ENCODE measurements at places on chromosomes 4 and X.

GRCh38 chrX:14232688-14233087, 203.0 kb upstream of the GEMIN8 start:
- no peak for DNase-seq

DNA sequence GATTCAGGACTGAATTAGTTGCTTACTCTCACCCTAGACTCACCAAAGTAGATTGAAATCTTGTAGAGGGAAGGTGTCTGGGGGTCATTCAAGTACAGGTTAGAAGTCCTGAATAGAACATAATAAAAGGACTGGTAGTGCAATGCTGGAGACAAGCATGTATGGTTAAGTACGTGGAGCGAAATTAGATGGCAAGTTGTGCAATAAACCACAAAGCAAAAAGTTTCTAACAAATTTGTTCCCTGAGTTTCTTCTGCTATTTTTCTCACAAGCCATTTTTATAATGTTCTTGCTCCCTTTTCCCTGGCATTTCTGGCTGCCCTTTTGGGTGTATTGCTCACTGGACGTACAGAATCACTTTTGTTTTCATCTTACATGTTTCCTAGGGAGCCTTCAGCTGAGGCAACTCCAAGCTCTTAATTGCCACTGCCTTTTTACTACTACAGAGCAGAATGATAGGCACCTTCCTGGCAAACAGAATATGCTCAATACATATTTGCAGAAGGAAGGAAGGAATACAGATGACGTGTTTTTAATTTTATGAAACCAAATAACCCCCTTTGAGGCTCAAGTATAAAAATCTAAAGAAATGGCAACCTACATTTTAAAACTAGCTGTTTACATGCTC, 23.4 kb downstream of the LANCL3 start:
- no peak for DNase-seq

- DNase-seq, result no peak
These were observed 8.9 kb downstream of the FATE1 start for GRCh38 chrX:151724563-151725337.

DNA sequence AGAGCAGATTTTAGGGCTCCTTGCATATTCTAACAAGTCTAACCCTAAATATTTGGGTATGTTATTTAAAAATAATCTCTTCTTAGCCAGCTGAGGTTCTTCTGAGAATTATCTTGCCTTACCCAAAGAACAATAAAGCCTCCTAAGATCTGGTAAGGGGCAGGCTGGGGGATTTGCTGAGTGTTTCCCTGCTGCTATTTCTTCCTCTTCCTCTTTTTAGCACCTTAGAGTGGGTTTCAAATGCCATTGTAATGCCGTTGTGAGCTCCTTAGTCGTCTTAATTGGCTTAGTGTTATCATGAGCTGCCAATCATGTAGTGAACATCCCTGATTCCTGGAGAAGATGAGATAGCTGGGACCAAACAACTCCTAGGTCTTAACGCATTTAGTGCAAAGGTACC, 15.4 kb downstream of the STOX2 start:
- no peak for DNase-seq

DNA sequence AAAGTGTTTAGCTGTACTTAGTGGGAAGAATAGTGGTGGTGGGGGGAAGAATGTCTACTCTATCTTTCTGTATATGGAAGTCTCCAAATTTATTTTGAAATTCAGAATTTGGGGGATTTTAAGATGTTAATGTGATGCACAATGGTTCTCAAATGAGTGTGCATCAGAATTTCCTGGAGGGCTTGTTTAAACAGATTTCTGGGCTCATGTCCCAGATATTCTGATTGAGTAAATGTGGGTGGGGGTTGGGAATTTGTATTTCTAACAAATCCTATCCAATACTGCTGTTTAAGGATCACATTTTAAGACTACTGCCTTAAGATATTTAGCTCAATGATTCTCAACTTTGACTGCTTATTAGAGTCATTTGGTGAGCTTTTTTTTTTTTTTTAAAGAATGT, 15.1 kb upstream of the INTS6L start:
- DNase-seq, result no peak

Data from activated T-cell treated with anti-CD3 and anti-CD28 coated beads for 4 hours (primary cell).